ENCODE measurements at places on chromosomes 7 and 10.

DNA sequence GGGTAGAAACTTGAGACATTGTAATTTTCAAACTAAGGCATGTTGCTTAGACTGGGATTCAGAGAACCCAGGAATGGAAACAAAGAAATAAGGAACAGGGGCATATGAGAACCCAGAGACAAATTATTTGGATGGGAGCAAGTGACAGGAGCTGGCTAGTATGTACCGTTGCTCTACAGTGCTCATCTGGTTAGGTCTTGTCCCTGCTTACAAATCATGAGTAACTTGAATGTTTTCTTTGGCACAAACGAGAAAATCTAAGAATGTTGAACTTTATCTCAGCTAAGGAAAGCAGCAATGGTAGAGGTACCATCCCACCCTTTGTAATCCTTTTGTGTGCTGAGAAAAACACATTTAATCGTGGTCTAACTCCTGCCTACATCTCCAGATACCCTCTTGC, 116.0 kb upstream of the IMMP2L start:
- no peak for DNase-seq

- peak; percentile 19 for DNase-seq
Measured at GRCh38 chr10:508726-509125, 180.7 kb downstream of the DIP2C start.

DNA sequence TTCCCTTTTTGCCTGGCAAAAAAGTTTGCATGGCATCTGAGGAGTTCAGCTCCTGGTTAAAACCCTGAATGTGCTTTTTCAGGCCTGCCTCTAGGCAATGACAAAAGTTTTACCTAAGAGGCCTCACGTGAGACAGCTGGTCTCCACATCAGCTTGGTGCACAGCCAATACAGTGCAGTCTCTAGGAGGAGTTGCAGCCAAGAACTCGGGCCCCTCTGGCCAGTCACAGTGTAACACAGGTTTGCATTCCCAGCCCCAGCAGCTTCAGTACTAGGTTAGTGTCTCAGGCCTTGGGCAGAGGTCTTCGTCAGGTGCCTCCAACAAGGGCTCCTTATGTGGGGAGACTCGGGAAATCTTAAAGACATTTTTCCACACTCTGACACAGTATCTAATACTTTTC, 771.7 kb downstream of the SORCS1 start:
- DNase-seq: no peak

- no peak for DNase-seq
Measured at GRCh38 chr10:31932838-31933237, 4.2 kb upstream of the ARHGAP12 start.

GRCh38 chr7:5553298-5553877, 129.8 kb upstream of the TNRC18 start:
- no peak for DNase-seq

- DNase-seq: no peak
Measured at GRCh38 chr7:36881233-36881874, 157.1 kb upstream of the AOAH start.

All from left hindlimb (tissue), 1 donor.